ENCODE measurements at places on chromosomes 5 and 9. TPM values are rescaled to one million over a fixed set of nuclear protein-coding genes. Genes with fewer than 3 reads are reported as not detected.

- no peak for DNase-seq
These were observed 17.5 kb upstream of the TMEFF1 start for GRCh38 chr9:100455470-100455869.

GRCh38 chr5:55324815-55325418, 17.1 kb downstream of the MTREX start:
- DNase-seq = peak; percentile 60

CDO1 gene
- total RNA-seq = 0.55 TPM

DNA sequence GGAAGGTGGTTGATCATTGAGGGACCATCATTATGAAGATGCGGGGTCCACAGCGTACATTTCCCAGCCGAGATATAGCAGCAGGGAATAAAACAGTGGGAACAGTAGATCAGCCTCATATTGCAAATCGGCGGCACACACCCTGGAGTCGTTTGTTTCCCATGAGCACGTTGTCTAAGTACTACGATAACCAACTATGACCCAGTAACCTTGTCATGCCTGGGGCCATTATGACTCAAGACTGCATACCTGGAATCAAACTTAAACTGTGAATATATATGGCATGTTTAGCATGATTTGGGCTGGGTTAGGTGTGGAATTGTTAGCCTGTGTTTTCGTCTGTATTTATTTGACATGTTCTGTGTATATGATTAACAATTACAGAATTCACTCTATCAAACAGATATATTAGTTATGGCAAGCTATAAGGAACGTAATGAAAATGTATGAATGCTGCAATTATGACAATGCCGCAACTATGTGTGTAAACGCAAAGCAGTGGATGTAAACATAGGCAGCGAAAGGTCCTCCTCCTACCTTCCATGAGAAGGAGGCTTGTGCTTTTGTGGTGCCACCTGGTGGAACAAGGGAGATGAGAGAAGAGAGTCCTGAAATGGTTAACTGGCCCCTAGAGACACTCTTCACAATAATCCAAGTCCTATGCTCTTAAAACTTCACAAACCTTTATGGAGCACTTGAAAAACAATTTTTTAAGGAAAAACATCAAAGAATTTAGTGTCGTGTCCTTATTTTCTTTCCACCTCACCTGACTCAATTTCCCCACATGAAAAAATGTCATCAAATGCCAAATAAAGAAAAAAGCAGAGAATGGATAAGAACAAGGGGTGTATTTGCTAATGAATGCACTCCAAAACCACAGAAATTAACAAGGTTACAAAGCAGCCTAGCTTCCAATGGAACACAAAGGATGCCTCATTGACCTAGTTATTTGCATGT, 47.1 kb downstream of the SEMA5A start:
- peak; percentile 31 for DNase-seq

DNA sequence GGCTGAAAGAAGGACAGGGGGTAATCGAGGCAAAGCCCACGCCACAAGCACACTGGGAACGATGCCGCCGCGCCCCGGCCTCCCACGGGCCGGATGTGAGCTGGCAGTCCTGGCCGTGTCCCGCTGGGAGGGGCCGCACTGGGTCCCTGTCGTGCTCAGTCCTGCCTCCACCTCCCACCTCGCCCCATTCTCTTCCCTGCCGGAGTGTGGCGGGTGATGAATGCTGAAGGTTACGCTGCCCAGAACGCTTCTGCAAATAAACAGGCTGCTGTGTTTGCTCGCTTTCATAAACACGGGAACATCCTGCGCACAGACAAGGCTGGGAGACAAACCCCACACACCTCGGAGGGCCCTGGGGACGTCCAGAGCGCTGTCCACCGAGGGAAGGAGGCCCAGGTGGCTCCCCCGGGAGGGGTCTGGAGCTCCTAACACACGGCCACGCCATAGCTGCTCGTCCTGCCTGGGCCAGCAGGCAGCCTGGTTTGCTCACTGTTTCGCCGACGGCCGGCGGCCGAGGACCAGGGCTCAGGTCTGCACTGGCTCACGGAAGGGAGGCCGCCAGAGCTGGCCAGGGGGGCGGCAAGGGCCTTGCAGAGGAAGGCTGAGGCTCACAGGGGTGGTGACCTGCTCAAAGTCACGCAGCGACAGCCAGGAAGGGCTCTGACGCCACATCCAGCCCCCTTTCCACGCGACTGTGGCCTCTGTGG, 2.3 kb downstream of the DNLZ start:
- no peak for DNase-seq
